ENCODE measurements at places on chromosomes 1 and 21. TPM values are rescaled to one million over a fixed set of nuclear protein-coding genes. Genes with fewer than 3 reads are reported as not detected.

DNA sequence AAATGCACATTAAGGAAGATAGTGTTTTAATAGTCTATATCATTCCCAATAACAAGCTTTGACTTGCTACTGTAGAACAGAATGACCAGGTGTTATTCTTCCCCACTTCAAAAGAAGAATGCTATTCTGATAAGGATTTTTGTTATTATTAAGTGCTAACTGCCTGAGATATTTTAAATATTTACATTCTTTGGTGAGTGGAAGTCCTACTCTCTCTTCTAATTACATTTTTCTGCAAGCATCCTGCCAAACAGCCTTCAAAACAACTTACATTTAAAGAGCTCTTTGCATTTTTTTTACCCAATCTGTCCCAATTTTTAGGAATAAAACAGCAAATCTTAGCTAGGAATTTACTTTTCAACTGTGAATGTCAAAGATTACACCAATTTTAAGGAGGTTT is 23.5 kb upstream of the SYDE2 start:
- DNase-seq: no peak

DNA sequence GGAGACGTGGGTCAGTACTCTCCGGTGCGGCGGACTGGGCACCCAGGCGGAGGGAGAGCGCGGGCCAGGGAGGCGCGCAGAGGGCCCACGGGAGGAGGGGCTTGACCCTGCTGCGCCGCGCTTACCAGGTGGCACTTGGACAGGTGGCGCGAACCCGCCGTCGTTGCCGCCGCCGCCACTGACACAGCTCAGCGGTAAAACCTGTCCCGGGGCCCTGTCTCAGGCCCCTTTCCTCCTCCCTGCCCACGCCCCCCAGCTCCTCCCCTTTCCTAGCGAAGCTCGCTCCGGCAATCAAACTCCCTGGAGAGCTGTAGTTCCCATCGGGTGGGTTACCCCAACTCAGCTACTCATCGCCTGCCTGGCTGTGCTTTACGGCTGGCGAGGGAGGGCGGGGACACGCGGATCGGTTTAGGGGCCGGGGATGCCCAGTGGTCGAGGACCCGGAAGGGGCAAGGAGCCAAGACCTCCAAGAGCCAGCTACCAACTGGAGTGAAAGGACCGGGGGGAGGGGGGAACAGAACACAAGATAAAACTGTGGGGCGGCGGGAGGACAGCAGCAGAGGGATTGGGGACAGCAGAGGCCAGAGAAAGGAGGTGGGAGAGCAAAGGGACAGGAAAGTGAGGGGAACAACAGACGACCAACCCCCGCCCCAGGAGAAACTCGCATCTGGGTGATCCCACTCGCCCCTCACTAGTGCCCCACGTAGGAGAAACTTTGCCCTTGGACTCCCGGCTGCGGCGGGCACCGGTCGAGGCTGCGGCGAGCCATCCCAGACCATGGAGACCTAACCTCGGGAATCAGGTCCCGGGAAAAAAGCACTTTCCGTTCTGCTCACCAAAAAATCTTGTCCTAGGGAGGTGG is 2.9 kb downstream of the GFI1 start:
- DNase-seq: peak; percentile 70

DNA sequence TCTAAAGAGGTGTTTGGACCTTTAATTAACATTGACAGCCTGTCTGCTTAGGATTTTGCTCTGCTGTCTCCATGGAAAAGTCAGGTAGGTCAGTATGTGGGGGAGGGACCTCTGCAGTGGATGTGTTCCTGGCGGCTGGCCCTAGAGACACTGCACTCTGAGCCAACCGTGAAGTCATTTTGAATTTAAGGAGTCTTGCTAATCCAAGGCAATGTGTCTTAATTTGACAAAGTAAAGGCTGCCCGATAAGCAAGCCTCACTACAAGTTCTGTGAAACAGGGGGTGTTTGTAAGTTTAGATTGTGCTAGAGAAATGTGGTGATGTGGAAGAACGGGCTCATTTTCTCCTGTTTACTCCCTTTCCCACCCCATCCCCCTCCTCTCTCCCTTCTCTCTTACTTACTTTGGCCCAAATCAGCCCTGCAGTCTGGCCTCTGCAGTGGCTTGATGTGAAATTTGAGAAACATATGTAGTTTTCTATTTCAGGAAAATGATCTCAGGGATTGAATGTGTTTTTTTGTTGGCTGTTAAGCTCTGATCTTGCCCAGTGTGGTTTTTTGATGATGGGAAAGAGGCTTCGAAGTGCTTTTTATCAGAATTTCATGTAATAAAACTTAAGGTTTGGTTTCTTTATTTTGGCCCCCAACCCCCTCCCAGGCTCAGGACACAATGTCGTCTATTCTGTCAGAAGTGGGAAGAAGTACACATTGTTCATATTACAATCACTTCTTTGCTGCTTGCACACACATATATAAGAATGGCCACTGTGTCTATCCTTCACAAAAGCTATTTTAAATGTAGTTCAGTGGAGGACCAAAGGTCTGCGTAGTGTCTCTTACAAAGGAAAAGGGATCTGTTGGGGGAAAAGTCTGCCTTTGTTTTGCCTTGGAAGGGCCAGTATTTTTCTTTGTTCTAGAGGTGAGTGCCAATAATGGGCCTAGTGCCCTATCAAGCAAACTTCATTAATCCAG is 96.6 kb downstream of the FGGY start:
- DNase-seq: peak; percentile 96

- no peak for DNase-seq
These were observed 103.1 kb downstream of the FAM78B start for GRCh38 chr1:166063701-166064100.

- DNase-seq: peak; percentile 53
These were observed 37.7 kb upstream of the MAP10 start for GRCh38 chr1:232767305-232768074.

DNA sequence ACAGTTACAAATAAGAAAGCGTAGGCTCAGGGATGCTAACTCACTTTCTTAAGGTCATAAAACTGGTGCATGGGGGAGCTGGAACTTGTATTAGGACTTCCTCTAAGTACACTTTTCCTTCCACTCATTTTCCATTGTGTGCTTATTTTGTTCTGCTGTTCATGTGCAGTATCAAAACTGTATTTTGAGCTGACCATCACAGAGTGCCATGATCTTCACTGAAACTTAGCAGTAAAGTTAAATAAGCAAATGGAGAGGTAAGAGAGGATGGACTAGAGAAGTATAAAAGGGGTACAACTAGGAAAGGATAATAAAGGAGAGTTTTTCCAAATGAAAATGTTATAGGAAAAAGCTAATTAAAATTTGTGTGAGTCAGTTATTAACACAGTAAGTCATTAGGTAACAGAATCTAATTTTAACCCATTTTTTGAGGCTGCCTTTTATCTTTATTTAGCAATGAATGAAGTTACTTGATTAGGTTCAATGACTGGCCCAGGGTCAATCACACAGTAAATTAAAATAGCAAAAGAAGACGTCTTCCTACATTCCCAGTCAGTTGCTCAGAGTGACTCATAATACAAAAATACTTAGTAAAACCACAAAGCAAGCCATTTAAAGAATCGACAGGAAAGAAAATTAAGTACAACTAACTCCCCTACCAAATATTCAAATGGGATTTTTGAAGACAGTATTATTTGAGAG is 165.8 kb upstream of the C1orf105 start:
- no peak for DNase-seq

GRCh38 chr1:229880271-229881170 is 186.5 kb upstream of the GALNT2 start:
- DNase-seq: no peak

DNA sequence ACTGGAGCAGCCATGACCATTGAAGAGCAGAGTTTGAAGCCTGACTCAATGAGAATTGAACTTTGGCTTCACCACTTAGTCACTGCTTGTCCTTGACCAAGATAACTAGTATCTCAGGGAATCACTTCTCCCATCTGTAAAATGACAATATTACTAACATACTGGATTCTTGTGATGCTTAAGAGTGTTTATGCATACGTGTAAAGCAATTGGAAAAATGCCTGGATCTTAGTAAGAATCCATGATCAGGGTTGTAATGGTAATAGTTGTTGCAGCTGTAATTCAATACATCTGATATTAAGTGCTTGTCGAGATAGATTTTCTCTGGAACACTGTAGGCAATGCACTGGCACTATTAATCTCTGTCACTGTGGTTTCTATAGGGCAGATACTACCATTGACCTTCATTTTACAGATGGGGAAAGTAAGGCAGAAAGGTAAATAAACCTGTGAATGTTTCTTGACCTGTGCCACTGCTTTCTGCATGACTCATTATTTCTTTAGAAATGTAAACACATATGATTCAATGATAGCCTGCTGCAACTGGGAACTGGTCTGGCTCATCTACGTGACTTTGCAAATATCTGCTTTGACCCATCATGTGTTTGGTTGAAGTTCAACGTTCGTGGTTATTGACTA is 662.5 kb downstream of the PLA2G4A start:
- DNase-seq: no peak

- DNase-seq: no peak
These were observed 705 bp upstream of the QSOX1 start for GRCh38 chr1:180154003-180154324.

- no peak for DNase-seq
These were observed 4.4 kb upstream of the MATN1 start for GRCh38 chr1:30727824-30728223.

DNA sequence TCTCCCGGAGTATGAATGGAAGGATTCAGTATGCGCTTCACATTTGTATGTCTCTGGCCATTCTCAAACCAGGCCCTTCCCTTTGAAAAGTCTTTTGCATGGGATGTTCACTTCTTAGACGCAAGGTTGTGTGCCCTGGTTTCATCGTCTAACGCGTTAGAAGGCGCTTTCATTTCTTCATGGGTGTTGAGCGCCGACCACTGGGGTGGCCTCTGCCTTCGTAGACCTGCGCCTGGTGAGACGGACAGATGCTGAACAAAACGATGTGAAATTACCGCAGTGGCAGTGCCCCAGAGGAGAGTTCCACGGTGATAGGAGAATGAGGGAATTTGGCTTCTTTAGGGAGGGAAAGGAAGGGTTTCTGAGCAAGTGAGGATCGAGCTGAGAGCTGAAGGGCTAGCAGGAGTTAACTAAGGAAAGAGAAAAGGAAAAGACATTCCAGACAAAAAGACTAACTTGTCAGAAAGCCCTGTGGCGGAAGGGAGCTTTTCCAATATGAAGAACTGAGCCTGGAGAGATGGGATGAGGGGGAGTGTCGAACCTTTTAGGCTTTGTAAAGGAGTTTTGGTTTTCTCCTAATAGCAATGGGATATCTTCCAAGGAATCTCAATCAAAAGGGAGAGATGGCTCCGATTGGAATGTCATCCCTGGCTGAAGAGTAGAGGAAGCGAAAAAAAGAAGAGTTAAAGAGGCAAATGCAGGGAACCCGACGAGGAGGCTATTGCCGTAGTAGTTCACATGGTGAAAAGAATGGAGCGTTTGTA is 951 bp downstream of the GGPS1 start:
- DNase-seq: peak; percentile 60

DNA sequence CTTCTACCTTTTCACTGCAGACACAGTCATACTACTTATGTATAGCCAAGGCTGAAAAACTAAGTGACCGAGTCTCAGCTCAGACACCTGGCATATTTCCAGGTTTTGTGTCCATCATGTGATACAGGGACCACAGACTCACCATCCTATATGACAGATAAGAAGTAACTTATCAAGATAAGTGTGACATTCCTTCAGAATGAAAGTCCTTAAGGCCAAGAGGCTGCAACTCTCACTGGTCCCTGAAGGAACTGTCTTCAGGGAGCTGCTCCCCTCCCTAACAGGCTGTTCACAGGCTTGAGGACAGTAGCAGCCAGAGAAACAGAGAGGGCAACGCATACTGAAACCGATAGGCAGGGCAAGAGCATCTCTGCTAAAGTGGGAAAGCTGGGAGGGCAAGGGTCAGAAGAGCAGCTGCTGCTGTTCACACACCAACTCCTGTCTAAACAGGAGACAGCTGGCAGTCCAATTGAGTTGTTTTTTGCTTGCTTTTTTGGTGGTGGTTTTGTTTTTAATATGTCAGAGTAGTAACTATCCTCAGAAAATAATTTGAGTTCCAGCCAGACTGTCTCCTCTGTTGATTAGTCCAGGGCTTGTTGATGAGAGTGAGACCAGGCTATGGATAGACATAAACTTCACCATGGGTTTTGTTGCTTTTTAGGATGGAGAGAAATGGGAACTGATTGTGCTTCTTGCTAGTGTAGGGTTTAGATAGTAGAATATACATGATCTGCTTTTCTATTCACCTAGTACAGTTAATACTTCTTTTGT is 67.7 kb downstream of the MACF1 start:
- DNase-seq: peak; percentile 77

- DNase-seq: peak; percentile 98
These were observed at the start of gene GALE for GRCh38 chr1:23800400-23801337. Gene GALE, minus strand, starts transcription at chr1:23800754. Its CDS starts 1,747 bp downstream, at chr1:23799007.

DNA sequence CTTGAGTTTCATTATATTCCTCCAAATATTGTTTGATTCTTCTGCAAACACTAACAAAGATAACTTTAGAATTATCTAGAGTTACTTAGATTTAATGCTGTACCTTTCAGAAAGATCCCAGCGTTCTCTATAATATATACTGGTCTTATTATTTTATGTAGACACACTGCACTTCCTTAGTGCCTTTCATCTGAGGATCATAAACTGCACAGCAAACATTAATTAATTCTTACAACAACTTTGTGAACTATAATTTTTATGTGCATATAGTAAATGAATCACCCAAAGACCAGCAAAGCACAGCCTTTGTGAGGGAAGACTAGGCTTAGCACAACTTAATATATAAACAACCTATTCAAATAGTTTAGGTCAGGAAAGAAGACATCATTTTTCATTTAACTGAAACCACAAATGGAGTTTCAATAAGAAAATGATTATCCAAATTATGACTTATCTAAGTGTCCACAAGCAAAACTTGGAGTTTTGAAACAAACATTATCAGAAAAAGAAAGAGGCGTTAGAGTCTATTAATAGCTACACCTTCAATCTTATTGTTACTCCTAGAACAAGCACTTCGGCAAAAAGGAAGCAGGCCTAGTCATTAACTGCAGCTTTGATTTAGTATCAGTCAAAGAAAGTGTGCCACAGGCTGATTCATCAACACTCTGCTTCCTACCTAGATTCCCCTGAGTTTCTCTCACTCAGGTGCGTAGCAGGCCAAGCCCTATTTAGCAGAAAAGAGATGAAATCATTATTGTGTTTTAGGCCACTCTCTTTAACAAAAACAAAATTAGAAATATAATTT is 22.5 kb upstream of the RC3H1 start:
- DNase-seq: no peak

DNA sequence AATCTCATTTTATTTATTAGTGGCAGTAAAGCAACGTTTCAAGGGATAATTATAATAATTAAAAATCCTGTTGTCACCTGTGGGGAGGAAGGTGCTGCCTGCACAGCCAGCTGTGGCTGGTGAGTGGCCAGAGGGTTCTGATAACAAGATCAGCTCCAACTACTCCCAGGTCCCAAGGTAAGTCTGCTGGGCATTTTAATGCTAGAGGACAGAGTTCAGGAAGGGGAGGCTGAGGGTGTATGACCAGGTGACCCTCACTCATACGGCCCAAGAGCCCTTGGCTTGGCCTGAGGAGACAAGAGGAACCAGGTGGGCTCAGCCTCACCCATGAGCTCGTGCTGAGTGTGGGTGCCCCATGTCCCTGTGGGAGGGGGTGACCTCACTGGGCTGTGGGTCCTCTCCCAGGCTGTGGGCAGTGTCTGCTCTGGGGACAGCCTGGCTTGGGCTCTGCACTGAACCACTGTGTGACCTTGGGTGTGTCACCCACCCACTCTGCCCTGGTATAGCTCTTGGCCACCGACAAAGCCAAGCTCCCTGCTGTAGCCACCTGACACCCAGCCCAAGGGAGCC is 223.8 kb downstream of the PTPRU start:
- DNase-seq: no peak

The CHI3L2 gene
- polyA plus RNA-seq: 5.8 TPM

The DMBX1 gene
- polyA plus RNA-seq: not detected

The SFN gene
- polyA plus RNA-seq: 2.9 TPM

The TSPEAR gene
- 0.09 TPM for polyA plus RNA-seq

All from kidney (tissue), 22 donors.